NCI-H1930 (cell line): ENCODE measurements at places on chromosomes 4 and X.

GRCh38 chr4:166143227-166143626 is 270.2 kb downstream of the TLL1 start:
- DNase-seq = no peak

- DNase-seq = no peak
Measured at GRCh38 chr4:56783986-56784385, 37.5 kb downstream of the SPINK2 start.

GRCh38 chrX:118536687-118537461 is 41.3 kb downstream of the DOCK11 start:
- DNase-seq = no peak

GRCh38 chrX:37420185-37420584 is 71.0 kb downstream of the PRRG1 start:
- no peak for DNase-seq

GRCh38 chrX:34655501-34656455 is 1.3 kb downstream of the TMEM47 start:
- no peak for DNase-seq

GRCh38 chrX:44152852-44153251 is 179.7 kb upstream of the NDP start:
- DNase-seq = no peak

GRCh38 chr4:58064653-58065052 is 954.5 kb upstream of the IGFBP7 start:
- DNase-seq = no peak

DNA sequence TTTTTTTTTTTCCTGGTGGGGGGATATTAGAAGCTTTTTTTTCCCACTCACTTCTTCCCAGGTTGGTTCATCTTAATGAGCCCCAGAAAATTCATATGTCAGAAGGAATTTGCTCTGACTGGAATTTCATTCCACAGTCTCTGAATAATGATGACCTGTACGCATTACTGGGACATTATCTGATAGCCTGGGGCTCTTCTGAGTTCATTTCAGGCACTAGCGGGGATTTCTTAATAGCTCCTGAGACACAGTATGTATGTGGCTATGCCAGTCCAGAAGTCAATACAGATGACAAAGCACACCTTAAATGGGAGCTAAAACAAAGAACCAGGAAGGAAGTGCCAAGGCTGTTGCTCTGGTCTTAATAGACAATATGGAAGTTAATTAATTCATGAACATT is 295.2 kb upstream of the IGFBP7 start:
- DNase-seq = no peak

DNA sequence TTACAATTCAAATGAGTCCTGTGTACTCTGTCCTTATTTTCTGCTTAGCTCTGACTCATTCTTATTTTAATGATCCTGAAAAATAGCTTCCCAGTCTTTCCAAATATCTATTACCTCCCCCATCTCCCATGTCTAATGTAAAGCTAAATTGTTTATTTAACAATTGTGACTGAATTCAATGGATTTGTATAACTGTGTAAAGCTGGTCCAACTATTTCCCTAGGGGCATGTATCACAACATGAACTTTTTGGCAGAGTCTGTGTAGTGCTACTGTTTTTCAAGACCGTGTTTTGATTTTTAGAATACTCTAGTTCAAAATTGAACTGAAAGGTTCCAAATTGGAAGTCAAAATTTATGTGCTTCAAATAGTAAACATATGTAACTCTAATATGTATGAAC is 67.8 kb downstream of the SPCS3 start:
- DNase-seq = peak; percentile 27

GRCh38 chr4:96352051-96352517 is 512.2 kb downstream of the PDHA2 start:
- no peak for DNase-seq

DNA sequence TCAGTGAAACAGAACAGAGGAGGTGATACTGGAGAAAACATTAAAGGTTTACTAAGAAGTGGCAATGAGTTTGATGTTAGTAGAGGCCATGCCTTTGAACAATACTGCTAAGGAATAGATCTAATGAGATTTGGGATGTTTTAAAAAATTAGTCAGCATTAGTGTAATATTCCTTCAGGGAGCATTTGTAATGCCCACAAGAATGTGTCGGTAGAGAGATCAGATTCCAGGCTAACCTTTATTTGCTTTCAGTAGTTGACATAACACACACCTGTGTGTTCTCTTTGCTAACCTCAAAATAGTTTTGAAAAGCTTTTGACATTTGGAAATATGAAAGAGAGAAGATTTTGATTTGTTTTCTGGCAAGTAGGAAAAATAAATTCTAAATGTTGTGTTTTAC is 328.8 kb downstream of the BMPR1B start:
- no peak for DNase-seq

DNA sequence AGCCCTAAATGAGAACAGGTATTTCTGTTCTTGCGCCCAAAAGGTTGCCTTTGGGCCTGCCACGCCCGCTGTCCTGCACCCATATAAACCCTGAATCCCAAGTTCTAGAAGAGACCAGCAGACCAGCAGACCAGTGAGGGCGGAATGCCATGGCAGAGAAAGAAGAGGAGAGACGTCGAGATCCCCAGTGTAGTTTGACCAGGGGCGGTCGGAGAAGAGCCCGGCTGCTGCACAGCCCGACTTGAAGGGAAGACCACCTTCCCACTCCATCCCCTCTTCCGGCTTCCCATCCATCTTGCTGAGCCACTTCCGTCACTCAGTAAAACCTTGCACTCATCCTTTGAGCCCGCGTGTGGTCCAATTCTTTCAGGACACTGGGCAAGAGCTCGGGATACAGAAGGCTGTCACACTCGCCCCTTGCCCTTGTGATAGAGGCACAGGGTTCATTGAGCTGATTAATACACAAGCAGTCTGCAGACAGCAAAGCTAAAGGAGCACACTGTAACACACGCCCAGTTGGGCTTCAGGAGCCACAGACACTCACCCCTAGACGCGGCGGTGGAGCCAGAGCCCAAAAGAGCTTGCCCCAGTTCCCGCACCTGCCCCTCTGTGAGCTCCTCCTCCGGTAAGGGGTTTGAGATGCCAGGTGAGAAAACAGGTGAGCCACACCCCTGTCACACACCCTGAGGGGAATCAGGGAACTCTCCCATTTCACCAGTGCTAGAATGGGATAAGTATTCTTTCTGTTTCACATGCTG is 230.8 kb downstream of the PCDH10 start:
- no peak for DNase-seq

GRCh38 chr4:46886711-46887110 is 22.3 kb downstream of the COX7B2 start:
- no peak for DNase-seq

GRCh38 chr4:41542526-41543275 is 4.7 kb downstream of the LIMCH1 start:
- no peak for DNase-seq

DNA sequence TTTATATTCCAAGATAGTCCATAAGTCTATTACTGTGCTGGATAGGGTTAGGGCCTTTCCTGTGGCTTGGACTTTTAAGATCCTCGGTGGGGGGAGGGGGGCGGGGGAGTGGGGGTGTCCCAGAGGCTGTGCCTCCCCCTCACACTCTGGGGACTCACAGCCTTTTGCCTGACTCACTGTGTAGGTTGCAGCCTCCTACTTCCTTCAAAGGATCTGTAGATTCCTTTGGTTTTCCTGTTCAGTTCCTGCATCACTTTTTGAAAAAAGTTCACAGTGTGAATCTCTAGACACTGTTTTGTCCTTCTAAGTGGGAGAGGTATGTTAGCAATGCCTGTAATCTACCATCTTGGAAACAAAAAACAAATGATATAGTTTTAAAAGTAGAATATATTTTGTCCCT is 999.9 kb downstream of the GLUD2 start:
- DNase-seq = no peak

DNA sequence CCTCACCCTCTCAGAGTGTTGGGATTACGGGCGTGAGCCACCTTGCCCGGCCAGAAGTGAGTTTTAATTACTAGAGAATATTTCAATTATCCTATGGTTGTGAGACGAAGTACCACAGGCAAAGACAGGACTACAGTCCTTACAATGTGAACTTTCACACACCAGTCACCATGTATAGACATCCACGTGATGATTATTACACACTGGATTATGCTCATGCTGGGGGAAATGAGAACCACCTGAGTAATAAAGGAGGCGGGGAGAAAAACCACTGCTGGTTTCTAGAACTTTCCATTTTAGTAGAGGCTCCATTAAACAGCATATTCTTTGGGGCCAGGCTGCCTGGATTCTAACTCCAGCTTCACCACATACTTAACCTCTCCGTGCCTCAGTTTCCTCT is 42.5 kb upstream of the TLR2 start:
- DNase-seq = no peak

DNA sequence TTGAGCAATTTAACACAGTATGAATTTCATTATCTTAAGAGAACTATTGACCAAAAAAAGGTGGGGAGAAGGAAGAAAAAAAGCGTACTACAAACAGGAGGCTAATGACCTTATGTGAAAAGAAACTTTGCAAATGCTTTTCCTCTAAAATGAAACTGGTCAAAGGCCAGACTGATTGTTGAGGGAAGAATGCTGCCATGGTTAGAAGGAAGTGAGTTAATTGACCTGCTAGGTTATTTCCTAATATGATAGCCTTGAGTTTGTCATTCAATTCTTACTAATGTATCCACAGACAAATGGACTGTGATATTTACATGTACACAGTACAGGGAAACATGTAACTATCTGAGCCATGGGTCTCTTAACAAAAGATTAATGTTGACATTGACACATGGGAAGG is 132.8 kb downstream of the PCDH19 start:
- DNase-seq = no peak

DNA sequence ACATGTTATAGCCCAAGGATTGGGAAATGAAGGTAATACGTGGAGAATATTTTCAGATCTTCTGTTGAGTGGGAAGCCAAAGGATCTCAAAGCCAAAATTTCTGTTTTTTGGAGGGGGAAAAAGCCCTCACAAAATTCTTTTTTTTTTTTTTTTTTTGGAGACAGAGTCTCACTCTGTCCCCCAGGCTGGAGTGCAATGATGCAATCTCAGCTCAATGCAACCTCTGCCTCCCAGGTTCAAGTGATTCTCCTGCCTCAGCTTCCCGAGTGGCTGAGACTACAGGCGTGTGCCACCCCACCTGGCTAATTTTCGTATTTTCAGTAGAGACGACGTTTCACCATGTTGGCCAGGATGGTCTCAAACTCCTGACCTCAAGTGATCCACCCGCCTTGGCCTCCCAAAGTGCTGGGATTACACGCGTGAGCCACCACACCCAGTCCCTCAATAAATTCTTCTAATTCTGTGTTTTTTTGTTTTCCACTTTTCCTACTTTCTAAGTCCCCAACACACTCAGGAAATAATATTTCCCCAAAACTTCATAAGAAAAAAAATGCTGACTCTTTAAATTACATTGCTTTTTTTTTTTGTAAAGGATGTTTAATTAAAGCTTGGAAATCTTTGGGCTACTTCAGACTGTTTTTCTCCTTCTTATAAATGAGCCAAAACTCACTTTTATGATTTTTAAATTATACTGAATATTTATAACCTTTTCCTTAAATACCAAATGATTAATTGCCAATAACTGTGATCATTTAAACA is 51.6 kb downstream of the RPS3A start:
- DNase-seq = no peak

GRCh38 chrX:111490688-111491087 is 20.8 kb upstream of the SERTM2 start:
- no peak for DNase-seq

DNA sequence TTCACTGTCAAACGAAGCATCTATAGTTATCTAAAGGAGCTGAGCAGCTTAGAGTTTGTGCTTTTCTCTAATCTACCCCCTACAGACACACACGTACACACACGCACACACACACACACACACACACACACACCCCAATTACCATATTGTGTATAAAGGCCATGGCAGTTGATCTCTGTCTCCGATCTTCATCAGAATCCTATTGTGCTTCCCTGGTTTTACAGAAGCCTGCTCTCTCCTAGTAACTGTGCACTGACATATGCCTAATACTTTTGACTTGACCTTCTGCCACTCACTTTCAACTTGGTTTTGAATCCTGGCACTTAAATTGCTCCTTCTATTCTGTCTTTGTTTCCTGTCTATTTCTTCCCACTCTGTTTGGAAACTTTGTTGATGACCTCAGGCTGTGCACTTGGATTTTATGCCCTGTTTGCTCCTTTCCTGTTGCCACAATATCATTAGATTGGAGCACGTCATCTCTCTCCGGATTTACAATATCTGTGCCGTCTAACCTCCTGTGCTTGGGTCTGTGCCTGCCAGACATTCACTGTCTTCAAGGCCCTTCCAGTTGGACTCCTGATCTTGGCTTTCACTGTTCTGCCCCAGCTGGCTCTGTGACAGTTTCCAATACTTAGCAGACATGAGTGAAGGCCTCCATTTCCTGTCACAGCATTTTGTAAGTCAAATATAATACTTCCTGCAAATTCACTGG is 928.1 kb downstream of the FAT4 start:
- DNase-seq = no peak

DNA sequence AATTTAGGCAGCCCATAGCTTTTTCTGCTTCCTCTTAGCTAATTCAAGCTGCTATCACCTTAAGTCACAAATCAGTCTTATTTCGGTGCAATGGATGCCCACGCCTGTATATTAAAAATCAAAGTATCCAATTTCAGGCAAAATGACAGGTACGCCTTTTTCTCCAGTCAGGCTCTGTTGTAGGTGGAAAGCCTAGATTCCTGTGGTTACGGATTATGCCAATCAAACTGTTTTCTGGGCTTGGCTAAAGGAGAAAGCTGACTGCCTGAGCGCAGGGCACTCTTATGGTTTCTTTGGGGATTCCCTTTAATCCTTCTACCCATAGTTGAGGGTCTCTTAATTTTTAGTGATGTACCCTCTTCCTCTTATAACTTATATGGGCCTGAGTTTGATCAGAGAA is 550.5 kb downstream of the PDHA2 start:
- no peak for DNase-seq

DNA sequence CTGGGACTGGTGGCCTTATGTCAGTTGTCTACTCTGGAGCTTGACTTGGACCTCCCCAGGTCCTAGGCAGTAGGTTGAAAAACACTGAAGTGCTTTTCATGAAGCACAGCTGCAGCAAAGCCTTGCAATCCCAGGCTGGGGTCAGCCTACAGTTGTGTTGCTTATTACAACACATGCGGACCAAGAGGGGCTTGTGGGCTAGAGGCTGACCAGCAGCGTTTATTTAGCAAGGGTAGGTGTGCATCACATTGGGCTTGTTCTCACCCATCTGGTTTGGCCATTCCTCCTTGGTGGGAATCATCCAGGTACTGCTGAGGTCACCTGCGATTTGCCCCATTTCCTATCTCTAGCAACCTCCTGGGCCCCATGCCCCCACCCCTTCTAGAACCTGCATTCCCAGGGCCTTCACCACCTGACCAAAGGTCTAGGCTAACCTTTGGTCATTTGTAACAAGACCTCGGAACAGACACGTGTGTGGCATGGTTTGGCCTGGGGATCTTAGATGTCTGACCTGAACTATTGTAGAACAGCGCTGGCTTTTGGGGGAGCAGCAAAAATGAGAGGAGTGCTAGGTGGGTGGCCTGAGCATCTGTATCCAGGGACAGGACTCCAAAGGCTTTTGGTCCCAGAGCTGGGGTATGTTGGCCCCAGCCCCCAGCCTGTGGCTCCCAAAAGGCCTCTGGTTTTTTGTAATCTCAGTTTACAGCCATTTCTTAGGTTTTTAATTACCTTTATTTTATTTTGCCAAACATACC is 3.0 kb downstream of the RPL10 start:
- no peak for DNase-seq
